ENCODE measurements at places on chromosomes 4 and X. TPM values are rescaled to one million over a fixed set of nuclear protein-coding genes. Genes with fewer than 3 reads are reported as not detected.

Gene ADH1A
- not detected for total RNA-seq

Gene SCOC
- total RNA-seq = 47.2 TPM

Gene MECP2
- total RNA-seq = 32.7 TPM

Gene HTATSF1
- total RNA-seq = 85.5 TPM

Gene SLC4A4
- total RNA-seq = 2.3 TPM

Gene MSX1
- not detected for total RNA-seq

Gene CACNA1F
- 0.90 TPM for total RNA-seq

Gene USP38
- total RNA-seq = 14.0 TPM

Gene HPGDS
- not detected for total RNA-seq

Gene PHEX
- total RNA-seq = not detected

Gene NDNF
- total RNA-seq = 0.73 TPM

Gene HSFX2
- not detected for total RNA-seq

Gene ASMT
- 2.4 TPM for total RNA-seq

Gene MXRA5
- total RNA-seq = 3.1 TPM

Gene SPACA5
- not detected for total RNA-seq

Gene HERC5
- 23.0 TPM for total RNA-seq

Gene POU3F4
- 1.1 TPM for total RNA-seq

Gene LRIT3
- 0.43 TPM for total RNA-seq

Gene TXK
- total RNA-seq = 0.50 TPM

All from GM23338 (cell line).